Gastrocnemius medialis (tissue), 4 donors: ENCODE measurements at places on chromosomes 13 and 19.

GRCh38 chr19:50719566-50719965 lies at the start of gene SHANK1:
SHANK1 (minus strand) TSS chr19:50719802; CDS start chr19:50716919, 2,883 bp downstream.
- no peak for DNase-seq

DNA sequence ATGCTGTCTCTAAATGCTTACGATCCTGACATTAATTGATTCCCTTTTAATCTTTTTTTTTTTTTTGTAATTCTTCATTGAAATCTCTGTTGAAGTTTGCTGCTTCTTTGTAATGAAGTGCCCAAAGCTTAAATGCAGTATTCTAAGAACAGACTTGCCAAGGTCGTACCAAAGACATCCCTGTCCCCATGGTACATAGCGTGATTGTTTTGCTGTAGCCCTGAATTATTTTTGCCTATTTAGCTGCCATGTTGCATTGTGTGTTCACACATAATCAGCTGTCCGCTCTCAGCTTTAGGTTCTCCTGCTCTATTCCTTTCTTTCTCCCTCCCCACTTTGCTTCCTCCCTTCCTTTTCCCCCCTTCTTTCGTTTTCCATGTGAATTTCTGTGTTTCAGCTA lies 21.1 kb downstream of the FGF9 start:
- DNase-seq = no peak

DNA sequence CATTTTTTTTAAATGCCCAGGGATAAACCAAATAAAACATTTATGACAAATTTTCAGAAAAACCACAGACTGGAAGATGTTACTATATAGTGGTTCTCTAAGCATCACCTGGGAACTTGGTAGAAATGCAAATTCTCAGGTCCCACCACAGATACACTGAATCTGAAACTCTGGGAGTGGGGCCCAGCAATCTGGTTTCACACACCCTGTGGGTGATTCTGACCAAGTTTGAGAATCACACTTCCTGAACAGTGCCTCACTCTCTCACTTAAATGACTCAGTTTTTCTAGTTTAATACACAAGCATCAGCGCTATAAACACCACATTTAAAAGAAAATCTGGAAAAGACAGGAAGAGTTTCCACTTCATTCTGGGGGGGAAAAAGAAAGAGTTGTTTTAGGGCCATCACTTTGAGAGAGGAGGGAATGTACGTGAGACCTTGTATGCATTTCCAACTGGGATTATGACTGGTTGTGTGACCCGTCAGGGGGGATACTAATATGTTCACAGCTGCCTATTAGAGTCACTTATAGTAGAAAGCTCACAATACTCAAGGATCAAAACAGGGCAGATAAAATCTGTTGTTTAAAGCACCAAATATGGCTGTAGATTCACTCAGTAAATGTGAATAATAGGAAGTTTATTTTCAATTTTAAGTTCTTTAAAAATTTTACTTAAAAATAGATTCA lies 567.7 kb downstream of the GPC6 start:
- no peak for DNase-seq

- DNase-seq = no peak
Observed at GRCh38 chr13:99374169-99374991, 67.2 kb upstream of the GPR183 start.

GRCh38 chr19:35519291-35519690 lies 5.8 kb upstream of the DMKN start:
- no peak for DNase-seq

- DNase-seq = no peak
Observed at GRCh38 chr19:512547-513365, 5.5 kb downstream of the TPGS1 start.

DNA sequence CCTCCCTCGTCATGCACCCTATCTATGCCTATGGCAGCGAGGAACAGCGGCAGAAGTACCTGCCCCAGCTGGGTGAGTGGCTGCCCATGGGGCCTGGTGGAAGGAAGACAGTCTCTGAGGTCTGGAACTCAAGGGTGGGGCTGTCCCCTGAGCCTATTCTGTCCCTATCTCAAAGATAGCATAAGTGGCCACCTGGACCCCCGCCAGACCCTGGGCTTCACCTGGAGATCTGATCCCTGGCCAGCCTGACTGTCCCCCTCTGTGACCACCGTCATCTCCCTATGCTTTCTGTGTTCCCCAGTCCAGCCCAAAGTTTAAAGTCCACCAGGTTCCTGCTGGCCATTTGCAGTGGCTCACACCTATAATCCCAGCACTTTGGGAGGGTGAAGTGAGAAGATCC lies 2.6 kb downstream of the GCDH start:
- no peak for DNase-seq

- no peak for DNase-seq
Observed at GRCh38 chr19:48988860-48989259, 4.2 kb downstream of the GYS1 start.

- DNase-seq = no peak
Observed at GRCh38 chr13:50576156-50576555, 267.3 kb downstream of the DLEU7 start.

DNA sequence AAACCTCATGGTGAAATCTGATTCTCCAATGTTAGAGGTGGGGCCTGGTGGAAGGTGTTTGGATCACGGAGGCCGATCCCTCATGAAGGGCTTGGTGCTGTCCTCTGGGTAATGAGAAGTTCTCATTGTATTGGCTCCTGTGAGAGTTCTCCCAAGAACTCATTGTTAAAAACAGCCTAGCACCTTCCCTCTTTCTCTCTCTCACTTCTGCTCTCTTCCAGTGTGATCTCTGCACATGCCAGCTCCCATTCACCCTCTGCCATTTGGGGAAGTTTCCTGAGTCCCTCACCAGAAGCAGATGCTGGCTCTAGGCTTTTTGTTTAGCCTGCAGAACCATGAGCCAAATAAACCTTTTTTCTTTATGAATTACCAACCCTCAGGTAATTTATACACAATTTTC lies 3.1 kb upstream of the SUCLA2 start:
- DNase-seq = no peak

- no peak for DNase-seq
Observed at GRCh38 chr13:104253063-104253680, 1187.0 kb upstream of the SLC10A2 start.

- DNase-seq = peak; percentile 68
Observed at GRCh38 chr19:16619457-16619856, 8.5 kb downstream of the MED26 start.

GRCh38 chr19:4754248-4754647 lies 30.6 kb upstream of the DPP9 start:
- DNase-seq = no peak

GRCh38 chr19:23395041-23395721 lies at the start of gene ZNF91:
ZNF91 (minus strand) TSS chr19:23395471; CDS start chr19:23395354, 117 bp downstream.
- DNase-seq = peak; percentile 96

GRCh38 chr19:51227326-51227725 lies 2.4 kb downstream of the CD33 start:
- DNase-seq = no peak

DNA sequence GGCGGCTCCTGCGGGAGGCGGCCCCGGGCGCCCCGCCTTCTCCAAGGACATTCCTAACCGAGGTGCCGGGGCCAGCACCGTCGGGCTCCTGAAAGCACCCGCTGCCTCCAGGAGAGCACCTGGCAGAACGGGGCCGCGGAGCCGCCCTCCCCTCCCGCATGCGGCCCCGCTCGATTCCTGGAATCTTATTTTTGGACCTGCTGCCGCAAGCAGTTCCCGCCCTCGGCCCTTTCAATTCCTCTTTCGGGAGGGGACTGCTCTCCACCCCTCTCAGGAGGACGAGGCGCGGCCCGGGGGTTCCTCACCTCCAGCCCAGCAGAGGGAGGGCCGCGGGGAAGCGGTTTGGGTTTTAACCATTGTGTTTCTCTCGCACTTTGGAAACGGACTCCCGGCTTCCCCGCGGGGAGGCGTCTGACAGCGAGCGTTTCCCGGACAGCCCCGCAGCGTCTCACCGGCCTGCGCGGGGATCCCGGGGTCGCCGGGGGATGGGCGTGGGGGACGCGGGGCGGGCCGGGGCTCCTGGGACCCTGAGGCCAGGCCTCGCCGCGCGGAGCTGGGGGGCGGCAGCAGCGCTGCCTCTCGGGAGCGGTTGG lies 849 bp downstream of the GAS6 start:
- peak; percentile 58 for DNase-seq

- DNase-seq = no peak
Observed at GRCh38 chr13:21079761-21080592, 18.6 kb upstream of the LATS2 start.

GRCh38 chr13:32232263-32232662 lies 82.9 kb downstream of the ZAR1L start:
- no peak for DNase-seq

DNA sequence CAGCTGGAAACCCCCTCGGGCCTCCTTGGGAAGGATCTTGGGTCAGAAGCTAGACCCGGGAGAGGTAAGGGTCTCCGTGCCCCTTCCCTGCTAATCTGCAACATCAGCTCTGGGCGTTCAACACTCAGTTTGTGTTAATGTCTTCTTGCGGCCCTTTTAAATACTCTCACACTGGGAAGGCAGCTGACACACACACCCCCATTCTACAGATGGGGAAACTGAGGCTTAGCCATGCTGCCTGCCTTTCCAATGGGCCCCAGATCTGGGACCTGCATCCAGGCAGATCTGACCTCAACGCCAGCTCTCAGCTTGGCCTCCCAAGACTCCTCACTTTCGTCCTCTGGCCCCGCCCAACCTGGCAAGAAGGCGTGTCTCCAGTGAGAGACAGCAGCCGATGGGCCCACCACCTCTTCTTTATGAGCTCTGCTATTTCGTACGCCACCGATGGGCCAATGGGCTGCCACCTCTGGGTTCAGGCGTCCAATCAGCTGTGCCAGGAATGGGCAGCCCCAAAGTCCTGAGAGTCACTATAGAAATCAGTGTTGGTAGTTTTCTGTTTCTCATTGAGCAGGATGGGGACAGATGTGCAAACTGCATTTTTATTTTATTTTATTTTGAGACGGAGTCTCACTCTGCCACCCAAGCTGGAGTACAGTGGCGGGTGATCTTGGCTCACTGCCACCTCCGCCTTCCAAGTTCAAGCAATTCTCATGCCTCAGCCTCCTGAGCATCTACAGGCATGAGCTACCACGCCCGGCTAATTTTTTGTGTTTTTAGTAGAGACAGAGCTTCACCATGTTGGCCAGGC lies 43.8 kb downstream of the DNM2 start:
- DNase-seq = no peak

- DNase-seq = no peak
Observed at GRCh38 chr19:35959040-35959967, 23.1 kb downstream of the LRFN3 start.

DNA sequence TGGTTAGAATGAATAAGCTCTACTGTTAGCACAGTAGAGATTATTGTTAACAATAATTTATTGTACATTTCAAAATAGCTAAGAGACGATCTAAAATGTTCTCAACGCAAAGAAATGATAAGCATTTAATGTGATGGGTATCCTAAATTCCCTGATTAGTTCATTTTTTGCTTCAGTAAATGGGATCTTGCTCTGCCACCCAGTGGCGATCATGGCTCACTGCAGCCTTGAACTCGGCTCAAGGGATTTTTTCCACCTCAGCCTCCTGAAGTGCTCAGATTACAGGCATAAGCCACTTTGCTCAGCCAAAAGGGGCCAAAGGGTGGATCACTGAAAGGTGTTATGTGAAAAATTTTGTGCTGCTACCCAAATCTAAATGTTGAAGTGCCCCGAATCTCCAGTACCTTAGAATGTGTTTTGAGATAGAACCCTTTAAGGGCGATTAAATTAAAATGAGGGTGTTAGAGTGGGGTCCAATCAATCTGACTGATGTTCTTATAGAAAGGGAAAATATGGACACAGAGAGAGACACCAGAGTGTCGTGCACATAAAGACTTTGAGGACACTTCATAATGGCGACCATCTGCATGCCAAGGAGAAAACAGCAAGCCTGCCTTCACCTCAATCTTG lies 31.5 kb upstream of the ZNF766 start:
- DNase-seq = peak; percentile 23

DNA sequence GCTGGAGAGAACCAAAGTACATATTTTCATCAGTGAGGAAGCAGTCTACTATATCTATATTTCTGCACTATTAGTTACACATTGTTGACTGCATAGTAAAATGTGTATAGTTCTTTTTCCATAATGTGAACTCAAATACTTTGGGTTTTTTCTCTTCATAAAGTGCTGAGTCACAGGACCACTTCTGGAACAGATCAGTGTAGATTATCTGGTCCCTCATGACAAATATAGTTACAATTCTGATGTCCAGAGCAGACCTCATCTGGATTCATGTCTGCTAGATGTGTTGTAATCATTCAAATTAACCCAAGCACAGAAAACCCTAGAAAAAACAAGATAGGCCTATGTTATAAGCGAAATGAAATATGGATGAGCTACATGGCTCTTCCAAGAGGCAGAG lies 171.4 kb downstream of the SUCLA2 start:
- DNase-seq = no peak

GRCh38 chr13:113918580-113918979 lies 54.7 kb upstream of the GAS6 start:
- DNase-seq = peak; percentile 7

- no peak for DNase-seq
Observed at GRCh38 chr19:40389404-40390083, 437 bp downstream of the HIPK4 start.

GRCh38 chr13:48729856-48730255 lies 76.1 kb downstream of the CYSLTR2 start:
- no peak for DNase-seq

DNA sequence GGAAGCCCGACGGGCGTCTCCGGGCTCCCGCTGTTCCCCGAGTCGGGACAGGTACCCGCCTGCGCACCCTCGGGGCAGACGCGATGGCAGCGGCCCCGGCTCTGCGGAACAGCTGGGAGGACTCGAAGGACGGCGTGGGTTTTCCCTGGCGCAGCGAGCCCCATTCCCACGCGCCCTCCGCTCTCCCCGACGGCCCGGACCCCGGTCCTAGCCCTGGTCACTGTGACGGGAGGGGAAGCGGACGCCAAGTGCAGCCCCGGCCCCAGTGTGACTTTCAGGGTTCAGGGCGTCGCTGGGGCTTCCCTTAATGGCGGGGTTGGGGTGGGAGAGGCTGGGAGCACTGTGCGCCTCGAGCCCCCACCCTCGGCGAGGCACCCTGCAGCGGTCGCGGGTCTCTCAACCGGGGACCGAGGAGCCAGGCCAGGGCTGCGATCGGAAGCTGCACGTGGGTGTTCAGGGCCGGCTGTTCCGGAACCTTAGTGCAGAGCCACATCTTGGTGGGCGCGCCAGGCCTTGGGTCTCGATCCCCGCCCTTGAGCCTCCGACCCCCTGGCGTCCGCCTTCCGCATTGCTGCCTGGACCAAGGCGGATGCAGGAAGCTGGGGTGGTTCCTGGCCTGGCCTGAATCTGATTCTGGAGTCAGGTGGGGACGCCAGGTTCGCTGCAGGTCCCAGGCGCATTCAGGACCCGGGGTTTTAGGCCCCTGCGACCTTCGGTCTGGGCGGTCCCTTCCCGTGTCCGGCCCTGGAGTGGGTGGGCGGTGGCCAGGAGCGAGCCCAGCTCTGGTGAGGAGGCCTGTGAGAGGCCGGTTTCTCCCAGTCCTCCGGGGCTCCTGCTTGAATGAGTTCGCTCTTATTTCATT lies 3.5 kb downstream of the LGALS7B start:
- no peak for DNase-seq

- DNase-seq = no peak
Observed at GRCh38 chr13:34815526-34815925, 126.5 kb upstream of the NBEA start.
